ENCODE measurements at places on chromosomes 12 and 14. TPM values are rescaled to one million over a fixed set of nuclear protein-coding genes. Genes with fewer than 3 reads are reported as not detected.

Gene ZFHX2
- total RNA-seq: 1.1 TPM

Gene LUM
- 468 TPM for total RNA-seq

Gene TAS2R46
- 1.8 TPM for total RNA-seq

- no peak overlapping the region for H3K4me3 ChIP-seq
- no peaks in the 10 kb centered on the region for H3K4me1 ChIP-seq
- peak; percentile 31 for DNase-seq
- H3K27ac ChIP-seq: no peak overlapping the region
These were observed 58.1 kb downstream of the TRHDE start for GRCh38 chr12:72330301-72330700.

DNA sequence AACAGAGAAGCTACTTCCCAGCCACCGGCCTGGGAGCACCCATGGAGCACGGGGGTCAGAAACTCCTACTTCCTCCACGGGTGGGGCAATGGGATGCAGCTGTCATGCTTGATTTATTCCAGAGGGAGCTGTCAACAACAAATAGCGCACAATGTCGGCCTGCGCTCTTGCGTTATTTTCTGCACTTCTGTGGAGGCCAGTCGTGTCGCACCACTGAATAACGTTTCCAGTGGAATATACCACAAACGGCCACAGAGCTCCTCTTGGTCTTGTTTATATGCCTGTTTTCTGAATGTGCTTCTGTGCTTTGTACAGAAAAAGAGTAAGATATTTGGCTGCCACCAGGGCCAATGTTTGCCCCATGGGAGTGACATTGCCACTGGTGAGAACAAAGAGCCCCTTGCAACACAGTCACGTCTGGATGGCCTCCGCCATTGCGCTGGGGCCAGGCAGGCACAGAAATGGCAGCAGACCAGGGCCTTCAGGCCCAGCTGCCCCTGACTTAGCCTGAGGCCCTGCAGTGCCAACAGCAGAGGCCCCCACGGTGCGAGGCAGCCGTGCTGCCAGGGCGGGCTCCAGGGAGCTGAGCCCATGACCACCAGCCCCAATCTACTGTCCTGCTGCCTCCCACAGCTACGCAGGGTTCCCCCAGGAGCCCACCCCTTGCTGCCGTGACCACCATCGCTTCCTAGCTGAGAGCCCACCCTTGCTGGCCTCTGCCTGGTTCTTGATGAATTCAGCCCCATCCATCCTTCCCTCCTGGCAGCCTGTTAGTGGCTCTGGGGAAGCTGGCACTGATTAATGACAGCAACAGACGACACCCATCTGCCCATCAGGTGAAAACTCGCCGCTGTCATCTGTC is 28.9 kb upstream of the TMEM179 start:
- H3K36me3 ChIP-seq: no peaks in the 10 kb centered on the region
- no peaks in the 10 kb centered on the region for H3K4me1 ChIP-seq
- H3K27ac ChIP-seq: no peak overlapping the region
- H3K4me3 ChIP-seq: no peak overlapping the region
- no peaks in the 10 kb centered on the region for H3K27me3 ChIP-seq
- DNase-seq: no peak

- peaks cover 4% of the 10 kb centered on the region for H3K4me1 ChIP-seq
- H3K27me3 ChIP-seq: no peaks in the 10 kb centered on the region
- no peak for DNase-seq
- no peak overlapping the region for H3K4me3 ChIP-seq
These were observed 48.4 kb downstream of the C12orf75 start for GRCh38 chr12:105378911-105379310.

Gene MYRFL
- total RNA-seq: not detected

DNA sequence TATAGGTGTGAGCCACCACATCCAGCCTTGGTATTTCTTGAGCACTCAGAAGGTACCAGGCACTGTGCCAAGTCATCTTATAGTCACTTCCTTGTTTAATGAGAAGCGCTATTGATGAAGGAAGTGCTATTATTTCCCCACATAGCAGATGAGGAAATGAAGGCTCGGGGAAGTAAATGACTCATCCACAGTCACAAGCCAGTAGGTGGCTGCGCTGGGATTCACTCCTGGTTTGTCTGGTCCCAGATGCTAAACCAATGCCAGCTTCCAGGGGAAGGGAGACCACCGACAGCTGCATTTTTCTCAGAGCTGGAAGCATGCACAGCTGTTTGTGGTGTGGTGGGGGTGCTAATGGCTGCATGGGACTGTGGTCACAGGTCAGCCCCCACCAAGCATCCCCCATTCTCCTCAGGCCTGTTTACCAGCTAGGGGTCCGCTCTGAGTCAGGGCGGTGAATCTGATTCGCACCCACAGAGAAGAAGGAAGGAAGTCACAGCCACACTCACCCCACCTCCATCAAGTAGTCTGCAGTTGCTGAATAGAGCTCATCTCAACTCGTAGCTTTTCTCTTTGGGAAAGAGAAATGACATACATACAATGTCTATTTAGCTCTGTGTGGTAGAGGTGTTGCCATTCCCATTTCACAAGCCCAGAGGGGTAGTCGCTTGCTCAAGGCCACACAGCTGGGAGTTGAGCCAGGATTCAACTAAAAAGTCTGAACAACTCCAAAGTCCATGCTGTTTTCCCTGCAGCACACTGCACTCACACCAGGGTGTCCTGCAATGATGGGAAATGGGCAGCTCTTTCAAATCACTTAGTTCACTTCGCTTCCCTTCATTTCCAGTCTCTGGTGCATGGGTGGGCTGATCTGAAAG is 6.3 kb upstream of the LTBP2 start:
- no peaks in the 10 kb centered on the region for H3K36me3 ChIP-seq
- no peak overlapping the region for H3K4me3 ChIP-seq
- DNase-seq: no peak
- H3K27me3 ChIP-seq: no peaks in the 10 kb centered on the region
- no peak overlapping the region for H3K27ac ChIP-seq
- peaks cover 16% of the 10 kb centered on the region for H3K4me1 ChIP-seq

DNA sequence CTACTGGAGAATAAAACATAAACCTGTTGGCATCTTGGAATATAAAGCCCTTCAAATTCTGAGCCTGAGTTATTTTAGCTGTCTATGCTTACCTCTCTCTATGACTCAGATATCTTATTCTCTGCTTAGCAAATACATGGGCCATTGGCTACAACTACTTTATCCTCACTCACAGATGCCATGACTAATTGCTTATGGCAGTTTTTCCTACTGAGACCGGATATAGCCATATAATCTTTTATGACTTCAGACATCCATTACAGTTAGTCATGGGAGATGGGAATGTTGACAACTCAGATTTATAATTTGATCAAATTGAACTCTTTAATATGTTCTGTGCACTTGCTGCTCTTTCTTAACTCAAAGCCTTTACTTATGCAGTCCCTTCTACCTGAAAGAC is 502.4 kb upstream of the ATP2B1 start:
- H3K36me3 ChIP-seq: no peaks in the 10 kb centered on the region
- H3K27me3 ChIP-seq: no peaks in the 10 kb centered on the region

DNA sequence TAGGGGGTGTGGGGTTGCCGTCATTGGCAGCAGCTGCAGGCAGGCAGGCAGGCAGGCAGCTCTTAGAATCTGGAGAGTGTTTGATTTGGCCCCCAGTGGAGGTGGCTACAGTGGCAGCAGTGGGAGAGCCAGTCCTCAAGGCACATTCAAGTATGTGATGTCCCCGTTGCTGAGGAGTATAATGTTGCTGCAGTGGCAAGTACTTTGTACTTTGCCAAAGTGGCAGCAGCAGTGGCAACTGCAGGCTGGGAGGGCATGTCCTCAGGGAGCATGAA is 147.1 kb downstream of the PAPOLA start:
- H3K4me1 ChIP-seq: no peaks in the 10 kb centered on the region
- no peaks in the 10 kb centered on the region for H3K36me3 ChIP-seq
- no peak for DNase-seq
- no peaks in the 10 kb centered on the region for H3K27me3 ChIP-seq

- peaks cover 2% of the 10 kb centered on the region for H3K4me1 ChIP-seq
- peak overlapping the region; percentile 93 for H3K4me3 ChIP-seq
- no peaks in the 10 kb centered on the region for H3K36me3 ChIP-seq
- H3K27ac ChIP-seq: peak overlapping the region; percentile 77
- no peak for DNase-seq
These were observed 612 bp downstream of the VPS37B start for GRCh38 chr12:122895320-122895703.

Gene LMO3
- 4.5 TPM for total RNA-seq

- H3K27me3 ChIP-seq: no peaks in the 10 kb centered on the region
- no peak overlapping the region for H3K4me3 ChIP-seq
- H3K4me1 ChIP-seq: peaks cover 15% of the 10 kb centered on the region
These were observed 30.5 kb downstream of the SH2B3 start for GRCh38 chr12:111436266-111436665.

Gene NPAS3
- total RNA-seq: 12.0 TPM

- no peak overlapping the region for H3K27ac ChIP-seq
- H3K4me1 ChIP-seq: no peaks in the 10 kb centered on the region
- no peak overlapping the region for H3K4me3 ChIP-seq
- DNase-seq: no peak
- H3K27me3 ChIP-seq: no peaks in the 10 kb centered on the region
These were observed 77.1 kb downstream of the KCNMB4 start for GRCh38 chr12:70443062-70443673.

Gene BDKRB1
- not detected for total RNA-seq

GRCh38 chr14:89382901-89383845 is 33.9 kb downstream of the FOXN3 start:
- H3K4me1 ChIP-seq: peaks cover 22% of the 10 kb centered on the region
- DNase-seq: no peak
- H3K36me3 ChIP-seq: no peaks in the 10 kb centered on the region
- H3K27me3 ChIP-seq: no peaks in the 10 kb centered on the region
- H3K27ac ChIP-seq: no peak overlapping the region

GRCh38 chr12:59652130-59652529 is 56.3 kb downstream of the SLC16A7 start:
- peaks cover 1% of the 10 kb centered on the region for H3K4me1 ChIP-seq
- no peaks in the 10 kb centered on the region for H3K36me3 ChIP-seq
- no peak for DNase-seq
- no peaks in the 10 kb centered on the region for H3K27me3 ChIP-seq

Gene KRT3
- total RNA-seq: not detected

GRCh38 chr12:39972119-39972518 is 133.8 kb downstream of the SLC2A13 start:
- no peaks in the 10 kb centered on the region for H3K27me3 ChIP-seq
- H3K27ac ChIP-seq: no peak overlapping the region
- H3K4me3 ChIP-seq: no peak overlapping the region
- H3K4me1 ChIP-seq: no peaks in the 10 kb centered on the region

DNA sequence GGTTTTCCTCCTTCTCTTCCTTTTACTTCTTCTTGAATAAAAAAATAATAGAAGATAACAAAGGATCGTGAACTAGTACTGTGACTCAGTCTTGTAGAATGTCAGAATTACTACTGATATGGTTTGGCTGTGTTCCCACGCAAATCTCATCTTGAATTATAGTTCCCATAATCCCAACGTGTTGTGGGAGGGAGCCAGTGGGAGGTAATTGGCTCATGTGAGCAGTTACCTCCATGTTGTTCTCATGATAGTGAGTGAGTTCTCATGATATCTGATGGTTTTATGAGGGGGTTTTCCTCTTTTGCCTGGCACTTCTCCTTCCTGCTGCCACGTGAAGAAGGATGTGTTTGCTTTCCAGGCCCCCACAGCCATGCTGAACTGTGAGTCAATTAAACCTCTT is 549.6 kb downstream of the DIO2 start:
- H3K27me3 ChIP-seq: no peaks in the 10 kb centered on the region
- no peaks in the 10 kb centered on the region for H3K4me1 ChIP-seq
- no peak overlapping the region for H3K4me3 ChIP-seq
- no peaks in the 10 kb centered on the region for H3K36me3 ChIP-seq
- no peak overlapping the region for H3K27ac ChIP-seq

GRCh38 chr12:26555139-26555538 is 277.9 kb downstream of the ITPR2 start:
- no peak overlapping the region for H3K4me3 ChIP-seq
- no peaks in the 10 kb centered on the region for H3K4me1 ChIP-seq
- no peak overlapping the region for H3K27ac ChIP-seq
- no peaks in the 10 kb centered on the region for H3K27me3 ChIP-seq
- DNase-seq: no peak
- no peaks in the 10 kb centered on the region for H3K36me3 ChIP-seq

Gene IGF1
- 1.4 TPM for total RNA-seq

GRCh38 chr12:115810122-115810901 is 467.2 kb downstream of the MED13L start:
- H3K27ac ChIP-seq: no peak overlapping the region
- no peaks in the 10 kb centered on the region for H3K4me1 ChIP-seq
- H3K27me3 ChIP-seq: no peaks in the 10 kb centered on the region
- H3K4me3 ChIP-seq: no peak overlapping the region
- H3K36me3 ChIP-seq: no peaks in the 10 kb centered on the region
- no peak for DNase-seq

DNA sequence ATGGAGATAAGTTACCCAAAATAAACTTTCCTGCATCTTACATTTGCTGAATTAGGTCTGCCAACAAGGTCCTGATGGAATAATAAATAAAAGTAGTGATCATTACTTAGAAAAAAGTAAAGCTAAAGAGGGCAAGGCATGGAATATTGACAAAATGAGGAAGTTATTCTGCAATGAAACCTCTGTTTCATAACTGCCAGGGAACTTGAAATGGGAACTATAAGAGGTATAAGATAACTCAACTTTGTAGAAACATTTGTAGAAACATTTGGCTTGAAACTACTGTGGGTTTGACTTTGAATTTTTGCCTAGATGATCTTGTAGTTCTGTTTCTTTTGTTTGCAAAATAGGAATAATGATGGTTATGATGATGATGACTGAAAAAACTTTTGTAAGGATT is 18.7 kb upstream of the YBX3 start:
- H3K27ac ChIP-seq: no peak overlapping the region
- DNase-seq: no peak
- no peak overlapping the region for H3K4me3 ChIP-seq
- H3K36me3 ChIP-seq: no peaks in the 10 kb centered on the region

- no peak for DNase-seq
- H3K27ac ChIP-seq: no peak overlapping the region
- H3K4me1 ChIP-seq: peaks cover 9% of the 10 kb centered on the region
- H3K4me3 ChIP-seq: no peak overlapping the region
These were observed 10.6 kb downstream of the ITGB7 start for GRCh38 chr12:53196486-53196885.

DNA sequence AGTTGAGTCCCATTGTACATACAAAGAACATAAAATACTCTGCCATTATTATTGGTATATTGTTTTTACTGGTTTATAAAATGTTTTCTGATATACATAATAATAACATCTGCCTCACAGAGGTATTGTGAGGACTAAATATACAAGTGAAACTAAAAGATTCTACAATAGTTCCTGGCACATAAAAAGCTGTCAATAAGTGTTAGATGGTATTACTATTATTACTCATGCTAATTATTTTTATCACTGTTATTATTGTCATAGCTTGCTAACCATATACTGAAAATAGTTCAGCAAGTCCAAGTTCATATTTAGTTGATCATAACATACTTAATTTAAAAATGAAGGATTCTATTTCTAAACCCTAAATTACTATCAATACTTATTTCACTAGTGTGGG is 34.4 kb downstream of the BTG1 start:
- peaks cover 4% of the 10 kb centered on the region for H3K4me1 ChIP-seq
- H3K4me3 ChIP-seq: no peak overlapping the region
- no peak overlapping the region for H3K27ac ChIP-seq
- H3K27me3 ChIP-seq: peaks cover 3% of the 10 kb centered on the region
- H3K36me3 ChIP-seq: no peaks in the 10 kb centered on the region

GRCh38 chr14:99931308-99931707 is 133.9 kb upstream of the EVL start:
- no peak for DNase-seq
- H3K27ac ChIP-seq: no peak overlapping the region
- H3K36me3 ChIP-seq: no peaks in the 10 kb centered on the region
- H3K4me3 ChIP-seq: no peak overlapping the region

Gene SSTR1
- 0.60 TPM for total RNA-seq

- H3K4me1 ChIP-seq: no peaks in the 10 kb centered on the region
- H3K36me3 ChIP-seq: no peaks in the 10 kb centered on the region
- no peak overlapping the region for H3K4me3 ChIP-seq
- no peak for DNase-seq
- no peak overlapping the region for H3K27ac ChIP-seq
These were observed 940.8 kb downstream of the SLC6A15 start for GRCh38 chr12:83971781-83972180.
